Stimulated activated CD4-positive, alpha-beta T cell treated with anti-CD3 and anti-CD28 coated beads, Interleukin-2, amount 100 ng/mL, for 24 hours (primary cell): ENCODE measurements at places on chromosomes 3 and 15.

DNA sequence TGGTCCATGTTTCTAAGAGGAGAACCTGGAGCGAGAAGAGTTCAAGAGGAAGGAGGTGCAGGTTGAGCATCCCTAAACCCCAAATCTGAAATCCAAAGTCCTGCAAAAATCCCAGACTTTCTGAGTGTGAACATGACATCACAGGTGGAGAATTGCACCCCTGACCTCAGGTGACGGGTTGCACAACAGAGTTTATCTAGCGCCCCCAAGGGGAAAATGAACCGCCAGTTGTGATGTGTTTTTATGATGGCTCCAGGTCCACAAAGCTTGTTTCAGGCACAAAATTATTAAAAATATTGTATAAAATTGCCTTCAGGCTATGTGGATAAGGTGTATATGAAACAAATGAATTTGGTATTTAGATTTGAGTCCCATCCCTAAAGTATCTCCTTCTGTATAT lies 420.0 kb downstream of the GABRB3 start:
- no peak for DNase-seq

DNA sequence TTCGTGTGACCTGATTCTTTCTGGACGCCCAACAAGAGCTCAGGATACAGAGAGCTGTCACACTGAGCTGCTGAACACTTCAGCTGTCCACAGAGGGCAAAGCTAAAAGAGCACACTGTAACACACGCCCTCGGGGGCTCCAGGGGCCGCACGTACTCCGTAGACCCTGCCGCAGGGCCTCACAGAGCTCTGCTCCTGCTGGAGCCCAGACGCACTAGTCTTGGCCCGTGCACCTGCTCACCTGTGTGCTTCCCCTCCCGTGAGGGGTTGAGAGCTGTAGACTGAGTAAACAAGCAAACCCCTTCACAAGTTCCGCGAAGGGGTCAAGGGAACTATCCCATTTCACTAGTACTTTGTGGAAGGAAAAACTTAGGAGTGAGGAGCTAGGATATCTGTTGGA lies 30.7 kb upstream of the TUSC7 start:
- no peak for DNase-seq

DNA sequence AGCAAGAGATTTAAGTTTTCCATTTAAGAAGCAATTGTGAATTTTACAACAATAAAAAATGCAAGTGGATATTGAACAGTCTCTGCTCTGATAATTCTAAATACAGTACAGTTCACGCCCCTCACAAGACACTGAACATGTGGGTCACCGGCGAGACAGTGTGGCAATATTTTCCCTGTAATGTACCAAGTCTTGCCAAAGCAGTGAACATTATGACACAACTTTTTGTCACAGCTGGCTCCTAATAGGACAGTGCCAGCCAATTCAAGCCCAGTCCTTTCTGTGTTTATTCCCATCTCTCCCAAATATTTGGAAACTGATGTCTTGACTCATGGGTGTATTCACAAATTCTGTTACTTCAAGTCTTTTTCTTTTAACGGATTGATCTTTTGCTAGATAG lies 62.3 kb downstream of the PPARG start:
- no peak for DNase-seq

DNA sequence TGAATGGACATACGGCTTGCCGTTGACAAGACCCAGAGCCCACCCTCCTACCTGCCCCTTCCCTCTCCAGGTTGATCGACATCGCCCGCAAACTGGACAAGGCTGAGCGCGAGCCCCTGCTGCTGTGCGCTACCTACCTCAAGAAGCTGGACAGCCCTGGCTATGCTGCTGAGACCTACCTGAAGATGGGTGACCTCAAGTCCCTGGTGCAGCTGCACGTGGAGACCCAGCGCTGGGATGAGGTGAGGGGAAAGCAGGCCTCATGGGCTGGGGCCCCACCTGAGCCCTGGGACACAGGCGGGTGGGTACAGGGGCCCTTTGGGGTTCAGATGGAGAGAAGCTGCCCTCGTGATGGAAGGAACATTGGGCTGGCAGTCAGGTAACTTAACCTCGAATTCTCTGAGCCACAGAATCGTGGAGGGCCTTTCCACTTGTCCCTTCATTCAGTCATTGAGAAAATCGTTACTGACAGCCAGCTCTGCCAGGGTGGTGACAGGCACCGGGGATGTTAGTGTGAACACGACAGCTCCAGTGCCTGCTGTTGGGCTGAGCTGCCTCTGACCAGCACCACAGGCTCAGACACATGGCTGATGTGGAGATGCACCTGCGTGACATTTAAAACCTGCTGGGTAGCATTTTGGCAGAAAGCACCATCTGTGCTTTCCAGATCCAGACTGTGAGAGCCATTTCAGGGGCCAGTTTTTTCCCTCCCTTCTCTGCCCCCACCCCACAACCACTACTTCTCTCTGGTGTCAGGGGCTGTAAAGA lies 25.6 kb upstream of the RHO start:
- no peak for DNase-seq

DNA sequence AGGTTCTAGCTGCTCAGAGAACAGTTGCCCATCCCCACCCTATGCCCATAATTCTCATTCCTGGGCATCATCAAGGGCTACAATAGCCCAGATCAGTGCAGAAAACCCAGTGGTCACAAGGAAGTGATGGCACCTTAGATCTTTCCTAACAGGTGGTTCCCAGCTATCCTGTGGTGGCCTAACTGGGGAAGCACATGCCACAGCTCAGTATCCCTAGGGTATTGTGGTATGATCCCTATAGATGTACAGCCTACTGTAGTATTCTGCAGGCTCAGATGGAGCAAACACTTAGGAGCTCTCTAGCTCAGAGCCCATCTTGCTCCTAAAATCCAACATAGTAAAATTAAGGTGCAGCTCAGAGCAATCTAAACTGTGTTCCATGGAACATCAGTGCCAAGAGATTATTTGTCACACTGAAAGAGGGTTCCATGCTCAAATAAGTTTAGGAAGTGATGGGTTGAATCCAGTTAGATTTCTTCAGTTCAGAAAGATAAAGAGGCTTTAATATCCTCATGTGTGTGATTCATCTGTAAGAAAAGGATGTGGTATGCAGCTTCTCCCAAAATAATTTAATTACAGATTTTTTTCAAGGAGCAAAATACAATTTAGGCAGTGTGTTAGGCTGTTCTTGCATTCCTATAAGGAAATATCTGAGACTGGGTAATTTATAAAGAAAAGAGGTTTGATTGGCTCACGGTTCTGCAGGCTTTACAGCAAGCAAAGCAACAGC lies 4.4 kb downstream of the A4GNT start:
- no peak for DNase-seq

DNA sequence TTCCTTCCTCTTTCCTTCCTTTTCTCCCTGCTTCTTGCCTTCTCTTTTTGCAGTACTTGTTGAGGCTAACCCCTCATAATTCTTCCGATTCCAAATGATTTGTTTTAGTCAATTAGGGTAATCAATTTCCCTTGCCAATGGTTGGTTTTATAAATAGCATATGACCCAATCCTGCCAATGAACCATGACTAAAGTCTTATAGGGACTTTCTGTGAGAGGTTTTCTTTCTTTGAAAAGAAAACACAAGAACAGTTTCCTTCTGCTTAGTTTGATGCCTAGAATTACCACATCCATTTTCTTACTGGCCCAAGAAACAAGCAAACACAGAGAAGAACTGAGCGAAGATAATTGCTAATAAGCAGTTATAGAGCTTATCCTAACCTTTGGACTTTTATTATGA lies 292.5 kb upstream of the SATB1 start:
- DNase-seq, result no peak

GRCh38 chr3:161890147-161890625 lies 393.6 kb downstream of the OTOL1 start:
- no peak for DNase-seq

GRCh38 chr3:65342084-65342683 lies 654.4 kb upstream of the ADAMTS9 start:
- DNase-seq, result peak; percentile 53

- no peak for DNase-seq
Measured at GRCh38 chr3:22555753-22556435, 647.2 kb upstream of the UBE2E2 start.

- DNase-seq, result no peak
Measured at GRCh38 chr3:40264451-40264850, 45.1 kb upstream of the EIF1B start.

GRCh38 chr15:62874064-62874463 lies 168.5 kb upstream of the TPM1 start:
- no peak for DNase-seq

- DNase-seq, result no peak
Measured at GRCh38 chr3:178707311-178708031, 171.2 kb downstream of the KCNMB2 start.

DNA sequence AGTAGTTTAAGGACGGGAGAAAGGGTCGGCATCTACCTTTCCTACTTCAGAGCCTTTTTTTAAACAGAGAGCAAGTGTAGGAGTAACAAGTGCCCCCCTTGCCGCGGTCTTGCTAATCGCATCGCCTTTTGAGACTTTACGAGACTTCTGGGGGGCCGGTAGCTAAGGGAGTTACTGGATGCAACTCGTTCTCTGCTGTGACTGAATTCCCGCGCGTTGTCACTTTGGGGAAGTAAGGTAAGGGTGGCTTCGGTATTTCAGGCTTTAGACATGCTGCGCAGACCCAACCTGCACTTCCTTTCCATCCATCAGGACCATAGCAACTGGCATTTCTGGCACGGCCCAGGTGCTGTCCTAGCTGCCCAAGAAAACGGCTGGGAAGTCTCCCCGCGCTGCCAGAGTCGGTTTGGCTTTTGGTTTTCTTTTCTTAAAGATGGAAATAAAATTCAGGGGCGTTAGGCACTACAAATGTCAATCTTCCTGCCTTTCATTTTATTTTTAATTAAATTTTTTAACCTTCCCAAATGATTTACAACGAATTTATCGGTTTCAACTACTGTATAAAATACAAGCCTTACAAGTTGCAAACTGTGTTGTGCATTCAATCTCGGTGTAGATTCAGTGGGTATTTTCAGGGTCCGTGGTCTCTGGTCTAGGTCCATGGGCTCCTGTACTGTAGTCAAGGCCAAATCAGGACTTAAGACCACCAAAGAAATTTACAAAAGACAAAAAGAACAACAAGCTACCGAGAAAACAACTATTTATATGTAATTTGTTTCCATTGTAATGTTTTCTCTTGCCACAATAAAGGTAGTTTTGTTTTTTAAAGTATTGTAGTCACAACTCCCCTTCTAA lies 3.5 kb downstream of the MECOM start:
- no peak for DNase-seq

DNA sequence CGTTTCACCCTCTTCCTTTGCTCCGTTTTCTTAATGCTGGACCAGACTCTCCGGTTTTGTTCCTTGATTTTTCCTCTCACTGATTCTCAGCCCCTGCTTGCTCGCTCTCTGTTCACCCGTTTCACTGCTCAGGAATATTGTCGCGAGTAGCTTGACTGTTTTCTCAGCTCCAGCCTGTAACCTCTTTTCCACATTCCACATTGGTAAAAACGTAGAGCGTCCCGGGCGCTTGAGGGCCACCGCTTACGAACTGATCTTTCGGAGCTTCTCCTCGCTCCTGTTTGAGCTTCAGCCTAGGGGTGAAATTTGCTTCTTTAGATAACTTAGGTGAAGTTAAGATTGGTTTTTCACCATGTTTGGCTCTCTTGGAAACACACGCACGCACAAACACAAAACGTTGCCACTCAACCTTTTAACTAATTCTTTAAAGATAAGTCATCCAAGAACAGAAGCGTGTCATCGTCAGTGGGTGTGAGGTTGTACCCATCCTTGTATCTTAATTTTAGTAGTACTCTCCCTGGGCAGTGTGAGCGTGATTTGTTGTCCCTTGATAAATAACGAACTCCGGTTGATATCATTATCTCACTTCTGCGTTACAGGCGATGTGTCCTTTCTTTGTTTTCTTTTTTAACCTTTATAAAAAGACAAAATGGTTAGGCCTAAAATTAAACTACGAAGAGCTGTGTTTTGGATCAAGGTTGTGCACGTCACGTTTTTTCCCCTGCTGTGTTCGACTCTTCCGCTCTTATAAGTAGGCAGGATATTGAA lies 1.0 kb downstream of the PAK2 start:
- peak; percentile 34 for DNase-seq

GRCh38 chr3:185988816-185989175 lies 51.0 kb upstream of the TRA2B start:
- no peak for DNase-seq

- no peak for DNase-seq
Measured at GRCh38 chr3:108117241-108117775, 26.5 kb upstream of the CD47 start.

- DNase-seq, result no peak
Measured at GRCh38 chr3:41963823-41964222, 1.9 kb upstream of the ULK4 start.

DNA sequence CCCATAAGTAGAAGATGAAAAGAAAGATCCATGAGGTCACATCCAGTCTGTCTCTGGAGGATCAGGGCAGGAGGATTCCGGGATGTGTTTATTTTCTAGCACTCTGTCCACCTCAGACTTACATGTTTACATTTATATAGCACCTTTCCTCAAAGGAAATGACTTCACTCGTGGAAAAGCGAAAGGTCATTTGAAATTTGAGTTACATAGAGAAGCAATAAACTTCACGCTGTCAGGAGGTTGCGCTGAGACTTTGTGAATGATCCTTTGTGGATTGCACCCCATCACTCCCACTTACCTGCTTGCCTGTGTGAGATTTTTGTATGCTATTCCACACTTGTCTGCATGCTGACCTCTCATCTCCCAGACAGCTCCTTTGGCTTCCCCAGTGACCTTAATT lies 540.5 kb downstream of the AGBL1 start:
- no peak for DNase-seq
